ENCODE measurements at places on chromosomes 2 and 18.

DNA sequence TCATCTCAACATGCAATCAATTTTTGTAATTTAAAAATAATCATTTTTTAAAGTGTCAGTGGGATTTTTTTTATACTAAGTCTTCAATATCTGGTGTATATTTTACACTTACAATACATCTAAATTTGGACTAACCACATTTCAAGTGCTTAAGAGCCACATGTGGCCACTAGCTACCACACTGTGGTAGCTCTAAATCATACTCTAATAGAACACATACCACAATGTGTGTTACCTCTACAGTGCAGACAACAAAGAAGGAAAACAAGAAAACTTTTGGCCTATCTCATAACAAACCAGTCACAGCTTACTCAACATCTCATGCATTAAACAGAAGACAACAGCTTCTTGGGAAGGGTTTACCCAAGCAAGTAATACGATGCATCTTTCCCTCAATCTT, 24.5 kb downstream of the PIAS2 start:
- ATAC-seq = no peak

DNA sequence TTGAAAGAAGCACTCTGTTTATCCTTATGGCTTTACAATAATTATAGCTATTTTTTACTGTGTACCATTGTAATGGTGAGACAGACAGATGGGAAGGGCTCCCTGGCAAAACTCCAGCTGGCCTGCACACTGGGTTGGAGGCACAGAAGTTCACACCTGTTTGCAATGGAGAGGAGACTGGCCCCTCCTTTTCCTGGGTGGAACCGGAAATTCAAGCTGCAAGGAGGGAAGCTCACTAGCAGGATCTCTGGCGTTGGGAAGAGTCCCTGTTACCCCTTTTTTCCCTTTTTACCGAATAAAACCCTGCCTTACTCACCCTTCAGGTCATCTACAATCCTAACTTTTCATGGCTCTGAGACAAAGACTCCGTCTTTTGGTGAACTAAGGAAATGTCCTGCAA, 100.3 kb upstream of the TFPI start:
- no peak for ATAC-seq

- no peak for ATAC-seq
These were observed 92.1 kb downstream of the EN1 start for GRCh38 chr2:118755384-118755783.

DNA sequence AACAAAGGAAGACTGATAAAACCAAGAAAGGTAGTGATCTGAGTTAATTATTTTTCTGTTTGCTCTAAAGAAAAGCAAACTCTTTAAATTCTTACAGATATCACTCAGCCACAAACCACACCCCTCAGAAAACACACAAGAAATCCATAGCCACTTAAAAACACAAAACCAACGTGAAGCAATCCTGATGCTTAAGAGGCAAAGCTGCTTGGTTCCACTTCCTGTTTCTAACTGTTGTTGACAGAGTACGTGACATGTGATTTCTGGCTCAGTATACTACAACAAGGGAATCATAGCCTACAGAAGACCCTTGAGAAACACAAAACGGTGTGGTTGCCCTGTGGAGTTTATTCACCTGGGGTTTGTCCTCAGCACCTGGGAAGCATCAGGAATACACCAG, 240.9 kb upstream of the APCDD1 start:
- ATAC-seq = no peak

GRCh38 chr2:239820836-239821693, 204.1 kb downstream of the NDUFA10 start:
- no peak for ATAC-seq

GRCh38 chr18:55524353-55525073, 63.5 kb downstream of the TCF4 start:
- no peak for ATAC-seq

GRCh38 chr2:23241611-23242245, 143.3 kb upstream of the KLHL29 start:
- no peak for ATAC-seq

DNA sequence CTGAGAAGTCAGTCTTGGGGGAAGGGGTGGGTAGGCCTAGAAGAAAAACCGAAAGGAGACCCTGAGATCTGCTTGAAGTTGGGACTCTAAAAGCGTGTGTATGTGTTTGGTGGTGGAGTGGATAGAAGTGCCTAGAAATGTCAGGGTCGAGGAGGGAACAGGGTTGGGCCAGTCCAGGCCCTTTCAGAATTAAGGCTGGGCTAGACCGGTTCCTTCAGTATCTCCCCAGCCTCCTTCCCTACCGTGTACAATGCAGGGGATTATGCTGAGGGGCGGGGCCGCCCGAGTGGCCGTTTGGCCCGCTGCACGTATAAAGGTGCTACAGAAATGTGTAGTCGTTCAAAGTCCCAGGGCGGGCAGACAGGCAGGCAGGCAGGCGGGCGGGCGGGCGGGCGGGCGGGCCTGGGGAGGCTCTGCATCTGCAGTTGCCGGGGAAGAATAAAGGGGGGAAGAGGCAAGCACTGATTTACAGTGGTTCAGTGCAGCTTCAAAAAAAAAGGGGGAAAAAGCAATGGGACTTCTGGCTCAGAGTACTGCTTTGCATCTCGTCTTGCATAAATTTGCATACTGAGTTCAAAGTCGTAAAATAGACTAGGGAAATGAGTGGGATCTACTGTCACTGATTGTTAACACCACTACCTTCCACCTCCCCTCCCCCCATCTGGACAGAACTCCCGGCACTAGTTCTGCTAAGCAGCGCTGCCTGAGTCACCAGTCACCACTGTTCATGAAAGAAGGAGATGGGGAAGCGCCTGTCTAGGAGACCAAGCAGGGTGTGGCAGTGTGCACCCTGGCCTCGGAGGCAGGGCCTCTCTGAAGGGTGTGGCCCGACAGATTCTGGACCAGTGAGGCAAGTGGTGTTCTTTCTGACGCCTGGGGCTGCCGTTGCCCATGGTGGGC, 3.6 kb downstream of the IGFBP2 start:
- ATAC-seq = peak; percentile 48

DNA sequence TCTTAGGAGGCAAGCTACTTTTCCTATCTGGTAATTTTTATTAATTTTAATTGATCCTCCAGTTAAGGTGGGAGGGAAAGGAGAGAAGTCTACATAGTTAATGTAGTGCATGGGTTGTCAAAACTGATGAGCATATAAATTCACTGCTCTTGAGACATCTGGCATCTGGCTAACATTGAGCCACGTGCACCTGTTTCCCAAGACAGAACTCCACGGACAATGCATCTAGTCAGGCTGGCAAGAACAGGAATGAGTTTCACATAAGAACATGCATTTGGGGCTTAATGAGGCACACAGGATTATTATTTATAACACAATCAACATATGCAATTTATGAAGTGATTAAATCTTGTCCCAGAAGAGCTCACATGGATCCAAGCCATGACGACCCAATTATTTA, 16.2 kb upstream of the RAB1A start:
- ATAC-seq = no peak

DNA sequence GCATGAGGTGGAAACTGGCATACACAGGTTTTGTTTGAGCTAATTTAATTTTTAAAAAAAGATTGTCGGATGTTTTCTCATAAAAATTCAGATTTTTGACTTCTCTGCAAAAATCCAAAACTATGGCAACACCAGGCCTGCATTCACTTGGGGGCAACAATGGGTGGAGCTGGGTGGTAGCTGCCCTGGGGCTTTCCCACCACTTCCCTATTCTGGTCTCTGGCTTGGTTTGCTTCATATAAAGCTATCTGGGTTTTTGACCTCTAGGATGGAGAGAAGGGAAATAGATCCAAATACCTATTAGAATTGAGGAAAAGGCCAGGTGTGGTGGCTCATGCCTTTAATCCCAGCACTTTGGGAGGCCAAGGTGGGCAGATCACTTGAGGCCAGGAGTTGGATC, 5.5 kb upstream of the CYP27A1 start:
- ATAC-seq = no peak

- ATAC-seq = no peak
These were observed 45.7 kb downstream of the STAT4 start for GRCh38 chr2:191105082-191105481.

- ATAC-seq = no peak
These were observed 2.2 kb downstream of the HOXD10 start for GRCh38 chr2:176118601-176119339.

DNA sequence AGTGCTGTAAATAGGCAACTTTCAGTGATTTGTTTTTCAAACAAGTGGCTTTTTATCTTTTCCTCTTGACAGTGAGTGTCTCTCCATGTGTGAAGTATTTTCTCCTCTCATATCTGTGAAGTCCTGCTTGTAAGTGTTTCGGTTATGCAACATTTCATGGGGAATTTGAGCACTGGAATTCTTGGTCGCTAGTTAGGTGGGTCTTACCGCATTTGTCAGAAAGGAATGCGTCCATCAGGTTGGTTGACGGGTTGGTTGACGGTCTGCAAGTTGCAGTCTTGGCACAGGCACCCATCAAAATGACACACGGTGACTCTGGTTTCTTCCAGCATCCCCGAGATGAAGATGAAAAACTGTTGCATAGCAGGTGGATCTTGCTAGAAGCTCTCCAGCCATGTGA, 109.8 kb downstream of the AGAP1 start:
- ATAC-seq = no peak

GRCh38 chr2:78686625-78687153, 338.8 kb upstream of the REG3G start:
- no peak for ATAC-seq

DNA sequence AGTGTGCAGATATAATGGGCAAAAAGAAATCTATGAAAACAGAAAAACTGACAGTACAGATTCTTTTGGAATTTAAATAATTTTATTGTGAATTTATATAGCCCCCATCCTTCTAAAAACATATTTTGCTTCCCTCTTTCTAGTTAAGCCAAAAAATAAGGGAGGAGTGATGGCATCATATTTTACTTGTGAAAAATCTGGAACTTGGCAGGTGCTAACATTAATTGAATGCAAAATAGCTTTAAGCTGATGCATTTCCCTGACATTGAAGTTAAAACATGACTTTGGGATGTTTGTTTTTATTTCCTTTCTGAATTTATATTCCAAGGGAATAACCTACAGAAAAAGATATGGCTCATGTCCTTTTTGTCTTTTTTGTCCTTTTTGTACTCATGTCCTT, 82.6 kb upstream of the RBM44 start:
- no peak for ATAC-seq

GRCh38 chr18:45792506-45793263, 32.8 kb upstream of the SIGLEC15 start:
- ATAC-seq = peak; percentile 19

DNA sequence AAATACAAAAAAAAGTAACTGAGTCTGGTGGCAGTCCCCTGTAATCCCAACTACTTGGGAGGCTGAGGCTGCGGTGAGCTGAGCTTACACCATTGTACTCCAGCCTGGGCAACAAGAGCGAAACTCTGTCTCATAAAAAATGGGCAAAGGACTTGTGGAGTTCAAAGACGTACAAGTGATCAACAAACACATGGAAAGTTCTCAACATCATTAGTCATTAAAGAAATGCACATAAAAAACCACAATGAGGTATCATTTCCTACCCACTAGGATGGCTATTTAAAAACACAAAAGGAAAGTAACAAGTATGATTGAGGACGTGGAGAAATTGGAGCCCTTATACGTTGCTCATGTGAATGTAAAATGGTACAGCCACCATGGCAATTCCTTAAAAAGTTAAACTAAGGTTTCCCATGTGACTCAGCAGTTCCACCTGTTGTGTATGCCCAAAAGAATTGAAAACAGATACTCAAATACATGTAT, 52.3 kb downstream of the RAB10 start:
- ATAC-seq = no peak

GRCh38 chr2:134441153-134441863, 187.4 kb downstream of the MGAT5 start:
- no peak for ATAC-seq

DNA sequence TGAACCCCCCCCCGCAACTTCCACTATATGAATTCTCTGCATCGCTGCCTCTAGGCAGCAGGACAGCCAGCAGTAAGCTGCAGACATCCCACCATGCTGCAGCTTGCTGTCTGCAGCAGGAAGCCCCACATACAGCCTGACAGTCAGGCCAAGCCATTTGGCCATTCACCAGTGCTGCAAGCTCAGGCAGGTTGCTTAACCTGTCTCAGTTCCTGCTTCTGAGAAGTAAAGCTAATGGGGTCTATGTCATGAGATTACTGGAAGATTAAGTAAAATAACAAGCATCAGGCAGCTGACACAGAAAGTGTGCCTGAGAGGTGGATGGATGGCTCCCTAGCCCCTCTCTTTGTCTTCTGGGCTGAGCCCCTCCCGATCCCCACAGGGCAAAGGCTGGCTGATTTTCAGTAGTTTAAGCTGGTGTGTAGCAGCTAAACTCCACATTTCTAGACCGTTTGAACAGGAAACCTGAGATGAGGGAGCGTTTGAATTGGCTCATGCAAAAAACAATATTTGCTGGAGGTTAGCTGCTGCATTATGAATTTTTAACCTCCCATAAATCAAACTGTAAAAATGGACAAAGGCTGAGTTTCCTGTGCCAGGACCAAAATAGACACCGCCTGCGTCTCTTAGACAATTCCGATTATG, 193.8 kb upstream of the ARL4C start:
- peak; percentile 86 for ATAC-seq

DNA sequence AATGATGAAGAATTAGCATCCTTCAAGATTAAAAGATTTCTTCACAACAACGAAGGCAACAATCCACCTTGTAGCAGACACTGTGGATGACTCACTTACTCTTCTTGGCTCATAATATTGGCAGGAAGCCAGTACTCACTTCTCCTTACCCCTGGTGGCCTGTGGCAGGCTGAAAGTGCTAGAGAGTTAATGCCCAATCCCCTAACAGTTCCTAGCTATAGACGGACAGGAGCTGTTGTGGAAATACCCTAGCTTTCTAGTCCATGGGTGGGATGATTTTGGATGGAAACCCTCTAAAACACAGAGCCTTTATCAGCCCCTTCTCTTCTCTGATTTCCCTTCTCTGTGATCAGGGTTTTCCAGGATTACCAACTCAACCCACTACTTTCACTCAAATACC, 128.6 kb upstream of the NYAP2 start:
- ATAC-seq = peak; percentile 99

- ATAC-seq = no peak
These were observed 837 bp upstream of the ACSL3 start for GRCh38 chr2:222859786-222860612.

- no peak for ATAC-seq
These were observed 9.0 kb downstream of the TMEM214 start for GRCh38 chr2:27041752-27042151.

- no peak for ATAC-seq
These were observed 2108.8 kb upstream of the PIK3C3 start for GRCh38 chr18:39846265-39846664.

DNA sequence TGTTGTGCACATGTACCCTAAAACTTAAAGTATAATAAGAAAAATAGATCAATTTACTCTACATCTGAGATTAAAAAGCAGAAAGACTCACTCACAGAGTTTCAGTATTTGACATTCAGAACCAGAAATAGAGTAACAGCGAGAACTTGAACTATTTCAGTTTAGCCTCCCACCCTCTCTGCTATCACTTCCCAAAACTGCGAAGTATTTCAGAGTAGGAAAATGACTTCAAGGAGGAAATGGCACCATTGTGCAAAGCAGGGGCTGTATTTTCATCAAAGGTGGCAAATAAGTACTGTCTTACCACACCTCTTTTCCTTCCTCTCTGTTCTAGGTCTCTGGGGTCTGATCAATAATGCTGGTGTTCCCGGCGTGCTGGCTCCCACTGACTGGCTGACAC, 13.6 kb downstream of the DHRS9 start:
- ATAC-seq = no peak

GRCh38 chr2:191501561-191502168, 176.3 kb upstream of the NABP1 start:
- peak; percentile 63 for ATAC-seq

Data from SK-N-SH treated with all-trans-retinoic acid at 6 μM for 48 hours (cell line).